Stimulated activated CD4-positive, alpha-beta T cell treated with anti-CD3 and anti-CD28 coated beads, Interleukin-4, amount 100 ng/mL, for 24 hours (primary cell): ENCODE measurements at places on chromosomes 5 and 9.

DNA sequence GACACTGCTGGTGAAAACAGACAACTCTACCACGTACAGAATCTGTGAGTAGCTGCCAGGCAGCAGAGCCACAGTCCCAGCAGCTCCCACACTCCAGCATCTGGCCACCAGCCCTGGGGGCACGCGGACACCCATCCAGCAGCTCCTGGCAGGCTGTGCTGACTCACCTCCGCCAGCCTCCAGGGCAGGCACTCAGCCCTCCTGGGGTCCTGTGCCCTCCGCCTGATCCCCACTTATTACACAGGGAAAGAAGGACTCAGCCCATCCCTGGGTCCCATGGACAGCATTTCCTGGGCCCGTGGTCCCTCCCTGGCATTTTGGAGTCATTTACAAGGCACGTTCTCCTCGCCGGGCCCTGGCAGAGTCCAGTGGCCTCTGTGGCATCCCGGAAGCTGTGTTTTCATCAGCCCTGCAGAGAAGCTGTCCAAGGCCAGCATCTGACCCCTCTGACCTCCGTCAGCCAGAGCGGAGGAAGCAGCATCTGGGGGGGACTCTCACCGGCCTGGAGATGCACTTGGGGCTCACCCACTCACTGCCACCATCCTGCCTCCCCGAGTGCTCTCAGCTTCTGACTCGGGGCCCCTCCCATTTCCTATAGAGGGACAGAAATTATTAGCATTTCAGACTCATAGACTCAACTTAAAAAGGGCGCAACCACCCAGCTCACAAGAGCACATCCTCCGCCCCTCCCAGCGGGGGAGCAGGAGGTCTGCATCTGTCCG lies 21.6 kb downstream of the PAEP start:
- DNase-seq: no peak

DNA sequence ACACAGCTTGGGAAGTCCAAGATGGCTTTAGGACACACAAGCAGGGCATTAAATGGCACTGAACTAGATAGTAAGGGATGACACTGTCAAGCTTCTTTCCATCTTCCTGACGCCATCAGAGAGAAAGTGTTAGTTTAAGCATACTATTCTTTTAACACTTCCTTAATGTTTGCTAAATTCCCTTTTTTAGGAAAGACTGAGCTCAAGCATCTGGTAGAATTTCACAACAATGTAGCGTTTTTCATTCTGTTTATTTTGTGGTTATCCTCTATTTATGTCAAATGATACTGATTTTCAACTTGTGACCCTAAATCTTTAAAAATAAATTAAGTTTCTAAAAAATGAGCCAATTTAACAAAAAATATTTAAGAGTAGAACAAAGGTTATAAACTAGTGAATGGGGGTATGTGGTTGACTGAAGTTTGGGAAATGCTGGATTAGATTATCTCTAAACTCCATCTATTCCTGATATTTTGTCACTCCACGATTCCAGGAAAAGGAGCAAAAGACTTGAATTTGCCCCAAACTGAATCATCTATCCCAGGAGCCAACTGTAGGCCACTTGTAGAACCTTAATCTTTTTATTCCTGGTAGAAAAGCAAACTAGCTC lies 147.4 kb upstream of the KLF9 start:
- DNase-seq: no peak

- DNase-seq: peak; percentile 46
Measured at GRCh38 chr5:80125962-80126480, 90.9 kb downstream of the THBS4 start.

GRCh38 chr5:68251804-68252522 lies 36.4 kb downstream of the PIK3R1 start:
- DNase-seq: no peak

DNA sequence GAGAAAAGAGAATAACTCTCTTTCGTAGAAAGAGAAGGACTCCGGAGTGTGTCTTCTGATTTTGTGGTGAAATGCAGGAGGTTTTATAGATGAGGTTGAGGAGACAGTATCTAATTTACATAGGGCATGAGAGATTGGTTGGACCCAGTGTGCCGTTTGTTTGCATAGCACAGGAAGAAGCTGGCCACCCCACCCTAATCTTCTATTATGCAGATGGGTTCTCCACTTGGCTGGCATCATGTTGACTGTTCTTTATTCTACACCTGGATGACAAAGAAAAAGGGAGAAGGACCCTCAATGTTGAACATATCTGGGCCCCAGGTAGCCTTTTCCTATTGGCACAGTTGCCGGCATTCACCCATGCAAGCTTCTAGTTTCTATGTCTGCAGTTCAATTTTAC lies 23.2 kb upstream of the MINAR2 start:
- DNase-seq: no peak
